ENCODE measurements at places on chromosomes 7 and 10. TPM values are rescaled to one million over a fixed set of nuclear protein-coding genes. Genes with fewer than 3 reads are reported as not detected.
A peak's percentile ranks its signal among the peaks of the same experiment; 100 is the strongest.

DNA sequence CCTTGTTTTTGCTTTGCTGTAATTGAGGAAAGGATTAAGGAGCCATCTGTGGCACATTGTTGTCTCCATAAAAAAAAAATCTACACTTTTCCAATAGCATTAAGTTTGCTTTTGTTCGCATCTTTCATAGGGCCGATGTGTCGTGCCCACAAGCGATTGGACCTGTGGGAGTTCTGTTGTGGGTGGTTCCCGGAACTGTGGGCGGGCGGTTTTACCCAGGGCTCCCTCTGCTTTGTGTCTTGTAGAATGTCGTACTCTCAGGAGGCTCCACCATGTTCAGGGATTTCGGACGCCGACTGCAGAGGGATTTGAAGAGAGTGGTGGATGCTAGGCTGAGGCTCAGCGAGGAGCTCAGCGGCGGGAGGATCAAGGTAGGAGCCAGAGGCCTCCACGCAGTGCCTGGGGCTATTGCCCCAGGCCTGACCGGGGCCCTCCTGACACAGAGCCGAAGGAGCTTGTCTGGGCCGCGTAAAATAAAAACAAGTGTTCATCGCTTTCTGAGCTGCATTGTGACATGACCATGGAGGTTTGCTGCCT is 92.4 kb downstream of the ACTR3B start:
- DNase-seq = no peak

- DNase-seq = no peak
These were observed 83.1 kb downstream of the SNX10 start for GRCh38 chr7:26374647-26375373.

DNA sequence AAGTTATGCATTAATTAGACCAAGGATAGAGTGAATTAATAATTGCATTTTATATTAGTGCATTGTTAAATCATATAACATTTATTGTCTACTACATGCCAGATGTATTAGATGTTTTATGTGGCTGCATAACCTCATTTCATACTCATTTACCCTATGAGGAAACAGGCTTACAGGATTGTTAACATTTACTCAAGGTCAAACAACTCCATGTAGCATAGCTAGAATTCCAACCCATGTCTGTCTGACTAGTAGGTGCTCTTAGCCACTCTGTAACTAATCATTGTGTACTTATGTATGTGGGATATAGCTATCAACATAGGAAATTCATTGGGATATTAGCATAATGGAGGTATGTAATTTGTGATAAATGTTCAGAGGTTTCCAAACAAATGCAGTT is 46.3 kb downstream of the PHYHIPL start:
- DNase-seq = no peak

DNA sequence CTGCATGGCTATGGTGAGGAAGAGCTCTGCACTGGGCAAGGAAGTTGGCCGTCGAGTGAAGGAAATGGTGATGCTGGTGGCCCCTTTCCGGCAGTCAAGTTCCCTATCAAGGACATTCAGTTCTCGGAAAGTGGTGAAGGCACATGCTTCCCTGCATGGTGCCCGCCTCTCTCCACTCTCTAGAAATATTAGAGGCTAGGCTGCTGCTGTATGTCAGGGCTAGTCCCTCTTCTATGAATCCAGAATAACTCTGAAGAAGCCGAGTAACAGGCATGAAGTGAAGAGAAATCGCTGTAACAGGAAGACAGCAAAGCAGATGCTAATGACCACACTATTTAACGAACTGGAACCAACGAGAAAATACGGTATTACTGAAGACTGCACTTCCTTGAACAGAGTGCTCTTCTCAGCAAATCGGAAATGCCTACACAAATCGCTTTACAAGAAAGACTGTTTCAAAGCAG is 5.4 kb downstream of the IDI1 start:
- no peak for DNase-seq

GDF2 gene
- 0.28 TPM for polyA plus RNA-seq

GRCh38 chr7:116543664-116544063 is 18.8 kb downstream of the CAV1 start:
- no peak for DNase-seq

PIP gene
- not detected for polyA plus RNA-seq

- DNase-seq = no peak
These were observed 26.1 kb downstream of the RBM33 start for GRCh38 chr7:155670521-155670920.

TFR2 gene
- polyA plus RNA-seq = 4.6 TPM

GRCh38 chr10:50382576-50383023 is 131.3 kb upstream of the ASAH2 start:
- DNase-seq = no peak

- DNase-seq = no peak
These were observed 107.7 kb downstream of the ICA1 start for GRCh38 chr7:8154272-8154671.

- DNase-seq = no peak
These were observed 88.6 kb downstream of the SEC23IP start for GRCh38 chr10:119980956-119981750.

DNA sequence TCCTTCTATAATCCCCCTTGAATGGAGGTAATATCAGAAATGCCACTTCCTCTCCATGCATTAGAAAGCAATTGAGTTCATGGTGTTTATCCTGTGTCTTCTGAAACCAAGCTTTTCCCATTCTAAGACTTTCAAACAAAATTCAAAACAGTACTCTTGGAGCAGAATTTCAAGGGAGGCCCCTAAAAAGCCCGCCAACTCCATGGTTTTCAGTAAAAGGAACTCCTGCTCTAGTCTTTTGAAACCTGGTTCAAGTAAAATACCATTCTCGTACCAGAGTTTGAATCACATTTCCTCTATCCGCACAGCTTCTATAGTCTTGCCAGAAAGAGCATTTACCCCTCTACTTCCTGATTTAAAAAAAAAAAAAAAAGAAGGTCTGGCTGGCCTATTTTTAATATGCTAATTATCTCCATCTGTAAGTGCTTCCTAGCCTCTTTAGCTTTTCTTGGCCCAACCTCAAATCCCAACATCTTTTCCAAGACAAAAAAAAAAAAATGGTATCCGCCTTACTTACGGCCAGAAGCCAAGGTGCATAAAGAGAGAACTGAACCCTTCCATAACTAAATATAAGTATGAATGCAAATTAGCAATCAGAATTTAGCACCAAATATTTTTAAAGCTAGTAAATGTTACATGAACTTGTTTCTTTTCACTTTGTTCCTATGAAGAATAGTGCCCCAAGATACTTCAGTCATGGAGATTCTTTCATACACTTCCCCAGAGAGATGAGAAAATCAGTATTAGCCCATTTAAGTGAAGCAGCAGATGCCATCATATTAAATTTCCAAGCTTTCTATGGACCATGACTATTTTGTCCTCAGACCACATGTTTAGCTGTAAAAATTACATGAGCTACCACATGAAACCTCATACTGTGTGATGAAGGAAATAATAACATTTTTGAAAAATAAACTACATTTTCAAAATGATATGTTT is 199.9 kb upstream of the FAM3C start:
- no peak for DNase-seq

DNA sequence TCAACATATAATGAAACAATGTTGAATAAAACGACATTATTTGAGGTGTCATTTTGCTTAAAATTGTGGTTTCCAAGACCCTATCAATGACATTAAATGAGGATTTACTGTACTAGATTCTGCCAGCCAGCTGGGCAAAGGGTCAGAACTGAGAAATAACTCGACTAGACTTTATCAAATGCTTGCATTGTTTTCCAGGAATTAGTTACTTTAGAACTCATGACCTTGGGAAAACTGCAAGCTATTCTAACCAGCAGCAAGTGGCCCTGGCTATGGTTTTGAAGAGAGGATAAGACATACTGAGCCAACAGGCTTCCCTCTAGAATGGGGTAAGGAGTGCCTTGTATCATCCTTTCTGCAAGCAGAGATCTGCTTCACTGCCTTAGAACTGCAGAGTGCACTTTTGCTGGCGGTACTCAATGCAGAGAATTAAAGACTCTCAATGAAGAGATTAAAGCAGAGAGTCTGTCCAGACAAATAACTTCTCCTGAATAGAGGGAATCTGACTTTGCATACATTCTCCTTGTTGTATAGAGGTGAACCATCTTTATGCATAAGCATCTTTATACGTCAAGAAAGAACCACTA is 281.5 kb downstream of the ARL4A start:
- no peak for DNase-seq

- DNase-seq = no peak
These were observed 291.3 kb downstream of the WDR37 start for GRCh38 chr10:1347525-1347924.

BTAF1 gene
- polyA plus RNA-seq = 34.2 TPM

GRCh38 chr7:68627247-68627864 is 970.9 kb upstream of the AUTS2 start:
- DNase-seq = no peak

- DNase-seq = peak; percentile 93
These were observed 10.7 kb downstream of the NODAL start for GRCh38 chr10:70430493-70431445.

GRCh38 chr7:138515001-138515528 is 55.0 kb downstream of the TRIM24 start:
- no peak for DNase-seq

DNA sequence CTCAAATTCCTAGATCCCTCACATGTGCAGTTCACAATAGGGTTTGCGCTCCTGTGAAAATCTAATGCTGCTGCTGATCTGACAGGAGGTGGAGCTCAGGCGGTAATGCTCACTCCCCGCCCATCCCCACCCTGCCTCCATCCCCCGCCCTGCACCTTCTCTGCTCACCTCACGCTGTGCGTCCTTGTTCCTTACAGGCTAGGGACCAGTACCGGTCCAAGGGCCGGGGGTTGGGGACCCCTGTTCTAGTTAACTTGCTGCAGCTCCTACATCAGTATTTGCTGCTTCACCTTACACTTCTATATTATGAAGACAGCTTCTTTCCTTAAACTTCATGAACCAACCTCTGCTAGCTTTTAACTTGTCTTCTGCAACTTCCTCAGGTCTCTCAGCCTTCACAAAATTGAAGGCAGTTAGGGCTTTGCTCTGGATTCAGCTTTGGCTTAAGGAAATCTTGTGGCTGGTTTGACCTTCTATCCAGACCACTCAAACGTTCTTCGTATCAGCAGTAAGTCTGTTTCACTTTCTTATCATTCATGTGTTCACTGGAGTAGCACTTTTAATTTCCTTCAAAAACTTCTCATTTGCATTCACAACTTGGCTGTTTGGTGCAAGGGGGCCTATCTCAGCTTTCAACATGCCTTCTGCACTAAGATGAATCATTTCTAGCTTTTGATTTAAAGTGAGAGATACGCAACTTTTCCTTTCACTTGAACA is 1.7 kb upstream of the TNKS2 start:
- peak; percentile 12 for DNase-seq

GRCh38 chr7:98990356-98990755 is 112.0 kb downstream of the TRRAP start:
- DNase-seq = no peak

GPR26 gene
- not detected for polyA plus RNA-seq

DNA sequence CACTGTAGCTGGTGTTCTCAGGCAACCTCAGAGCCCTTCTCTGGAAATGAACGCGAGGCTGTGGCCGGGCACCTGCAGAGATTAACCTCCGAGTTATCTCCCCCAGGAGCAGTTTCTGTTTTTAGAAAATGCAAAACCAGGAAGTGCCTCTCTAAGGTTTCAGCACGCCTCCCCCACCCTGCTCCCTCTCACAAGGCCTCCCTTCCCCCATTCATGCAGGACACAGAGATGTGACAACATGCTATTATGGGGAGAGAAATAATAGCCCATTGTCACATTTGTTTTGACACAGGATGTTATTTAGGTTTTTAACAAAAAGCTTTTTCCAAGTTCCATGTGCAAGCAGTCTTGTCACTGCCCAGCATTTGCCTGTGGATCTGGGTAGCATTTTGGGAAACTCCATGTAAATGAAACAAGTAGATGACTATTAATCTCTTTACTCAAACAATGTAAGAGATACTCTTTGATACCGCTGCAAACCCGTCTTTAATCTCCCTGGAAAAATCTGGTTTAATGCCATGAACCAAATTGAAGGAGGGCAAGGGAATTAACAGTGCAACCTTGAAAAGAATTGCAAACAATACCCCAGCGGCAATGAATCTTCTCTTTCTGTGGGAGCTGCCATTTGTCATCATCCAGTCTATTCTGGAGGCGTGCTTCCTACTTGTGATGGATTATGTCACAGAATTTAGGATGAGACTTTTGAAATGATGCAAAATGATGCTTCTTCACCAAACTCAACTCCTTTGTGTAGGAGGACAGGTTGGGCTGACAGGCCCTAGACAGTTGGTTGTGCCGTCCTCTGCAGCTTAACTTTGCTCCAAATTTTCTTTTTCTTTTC is 86.5 kb upstream of the NMT2 start:
- DNase-seq = no peak

DNA sequence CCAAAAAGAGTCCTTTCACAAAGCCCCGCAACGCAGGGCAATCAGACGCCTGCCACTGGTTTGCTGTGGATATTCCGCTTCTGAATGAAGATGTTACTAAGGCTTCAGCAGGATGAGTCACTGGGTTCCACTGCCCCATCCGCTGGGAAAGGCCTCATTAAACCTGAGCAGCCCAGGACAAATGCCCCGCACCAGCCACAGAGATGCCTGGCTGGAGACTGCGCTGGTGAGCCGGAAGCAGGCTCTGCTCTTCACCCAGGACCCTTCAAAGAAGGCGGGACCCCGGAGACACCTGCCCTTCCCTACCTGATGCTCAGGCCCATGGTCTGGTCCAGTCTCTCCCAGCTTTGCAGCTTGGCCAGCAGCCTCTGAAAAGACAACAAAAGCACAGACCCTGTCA is 19.8 kb downstream of the MAD1L1 start:
- DNase-seq = no peak

GRCh38 chr10:119159332-119159731 is 6.2 kb downstream of the SFXN4 start:
- DNase-seq = no peak

EBF3 gene
- polyA plus RNA-seq = 1.7 TPM

- no peak for DNase-seq
These were observed 39.6 kb upstream of the ANK3 start for GRCh38 chr10:60429084-60429849.

- DNase-seq = no peak
These were observed 54.1 kb downstream of the NOD1 start for GRCh38 chr7:30424506-30424905.

EVX1 gene
- polyA plus RNA-seq = not detected

UPK3BL2 gene
- 19.7 TPM for polyA plus RNA-seq

CXCL12 gene
- 244 TPM for polyA plus RNA-seq

All from right lung (tissue), 10 donors.